Keratinocyte (primary cell): ENCODE measurements at places on chromosomes 16 and 17. TPM values are rescaled to one million over a fixed set of nuclear protein-coding genes. Genes with fewer than 3 reads are reported as not detected.

DNA sequence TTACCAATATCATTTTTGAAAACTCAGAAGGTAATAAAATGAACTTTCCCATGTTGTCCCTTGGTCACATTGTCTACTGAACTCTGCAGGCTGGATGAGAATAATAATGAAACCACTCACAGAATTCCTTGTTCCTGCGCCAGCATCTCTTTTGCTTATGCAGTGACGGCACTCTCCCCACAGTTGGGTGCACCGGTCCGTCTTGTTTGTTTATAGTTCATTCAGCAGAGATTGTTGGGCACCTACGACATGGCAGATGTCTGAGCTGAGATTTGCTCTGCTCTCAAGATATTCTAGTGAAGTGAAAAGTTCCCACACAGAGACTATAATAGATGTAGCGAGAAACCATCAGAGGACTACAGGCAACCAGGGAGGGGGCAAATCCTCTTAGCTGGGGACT lies 375.7 kb upstream of the CDH11 start:
- H3K27me3 ChIP-seq, result no peaks in the 10 kb centered on the region
- H3K4me3 ChIP-seq, result no peak overlapping the region
- DNase-seq, result no peak
- H3K27ac ChIP-seq, result no peak overlapping the region

GRCh38 chr17:80941743-80942422 lies 49.8 kb upstream of the CHMP6 start:
- no peaks in the 10 kb centered on the region for H3K27me3 ChIP-seq
- no peaks in the 10 kb centered on the region for H3K4me1 ChIP-seq
- H3K27ac ChIP-seq, result no peak overlapping the region
- H3K4me3 ChIP-seq, result no peak overlapping the region
- peaks cover 7% of the 10 kb centered on the region for H3K36me3 ChIP-seq

Gene MT1G
- polyA plus RNA-seq, result 8.4 to 21.5 TPM (median 9.8 TPM) in 3 replicates

- no peak overlapping the region for H3K27ac ChIP-seq
- peaks cover 17% of the 10 kb centered on the region for H3K36me3 ChIP-seq
- no peaks in the 10 kb centered on the region for H3K27me3 ChIP-seq
Observed at GRCh38 chr16:38941-39892, 14.2 kb downstream of the POLR3K start.

- no peak for DNase-seq
- no peak overlapping the region for H3K4me3 ChIP-seq
Observed at GRCh38 chr17:192666-193425, 11.4 kb upstream of the DOC2B start.

- peaks cover 32% of the 10 kb centered on the region for H3K27me3 ChIP-seq
- H3K27ac ChIP-seq, result no peak overlapping the region
- H3K4me1 ChIP-seq, result no peaks in the 10 kb centered on the region
Observed at GRCh38 chr17:47778184-47778635, 43.4 kb downstream of the OSBPL7 start.

GRCh38 chr17:81566461-81567126 lies 14.4 kb upstream of the FAAP100 start:
- peak overlapping the region; percentile 28 for H3K27ac ChIP-seq
- DNase-seq, result no peak
- H3K36me3 ChIP-seq, result peaks cover 34% of the 10 kb centered on the region
- no peaks in the 10 kb centered on the region for H3K27me3 ChIP-seq
- H3K4me1 ChIP-seq, result peaks cover 26% of the 10 kb centered on the region

Gene GRAPL
- not detected in 3 replicates for polyA plus RNA-seq

Gene KRT40
- 0.03 TPM in 2 of 3 replicates, not detected in the other for polyA plus RNA-seq

DNA sequence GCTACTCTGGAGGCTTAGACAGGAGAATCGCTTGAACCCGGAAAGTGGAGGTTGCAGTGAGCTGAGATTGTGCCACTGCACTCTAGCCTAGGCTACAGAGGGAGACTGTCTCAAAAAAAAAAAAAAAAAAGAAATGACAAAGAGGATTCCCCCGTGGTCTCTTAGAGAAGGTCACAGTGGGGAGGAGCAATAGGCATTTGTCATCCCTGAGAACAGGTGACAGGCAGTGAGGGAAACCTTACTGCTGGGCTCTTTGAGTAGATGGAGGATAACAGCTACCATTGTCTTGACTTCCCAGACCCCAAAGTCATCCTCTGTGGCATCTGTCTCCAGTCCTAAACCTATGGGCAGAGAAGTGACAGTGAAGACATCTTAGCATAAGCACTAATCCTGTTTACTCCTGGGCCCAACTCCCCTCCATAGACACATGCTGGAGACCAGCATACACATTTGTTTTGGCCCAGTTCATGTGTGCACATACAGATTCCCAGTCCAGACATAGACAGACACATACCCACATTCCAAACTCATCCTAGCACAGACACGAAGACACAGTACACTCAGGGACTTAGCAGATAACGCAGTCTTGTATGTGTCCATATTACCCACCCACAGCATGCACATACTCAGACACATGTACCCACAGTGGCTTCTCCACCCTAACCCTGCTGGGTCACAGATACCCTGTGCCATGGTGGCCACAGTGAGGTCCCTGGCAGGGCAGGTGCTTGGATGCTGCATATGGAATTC lies 2.7 kb downstream of the ESRP2 start:
- no peak for DNase-seq
- H3K4me1 ChIP-seq, result peaks cover 29% of the 10 kb centered on the region
- H3K27me3 ChIP-seq, result no peaks in the 10 kb centered on the region
- H3K36me3 ChIP-seq, result peaks cover 31% of the 10 kb centered on the region
- H3K4me3 ChIP-seq, result peak overlapping the region; percentile 4
- no peak overlapping the region for H3K27ac ChIP-seq
